ENCODE measurements at places on chromosomes 7 and 10.

GRCh38 chr10:33461295-33461640 lies 126.8 kb upstream of the NRP1 start:
- DNase-seq: no peak

GRCh38 chr10:26887611-26888215 lies 27.0 kb upstream of the ABI1 start:
- DNase-seq: no peak

DNA sequence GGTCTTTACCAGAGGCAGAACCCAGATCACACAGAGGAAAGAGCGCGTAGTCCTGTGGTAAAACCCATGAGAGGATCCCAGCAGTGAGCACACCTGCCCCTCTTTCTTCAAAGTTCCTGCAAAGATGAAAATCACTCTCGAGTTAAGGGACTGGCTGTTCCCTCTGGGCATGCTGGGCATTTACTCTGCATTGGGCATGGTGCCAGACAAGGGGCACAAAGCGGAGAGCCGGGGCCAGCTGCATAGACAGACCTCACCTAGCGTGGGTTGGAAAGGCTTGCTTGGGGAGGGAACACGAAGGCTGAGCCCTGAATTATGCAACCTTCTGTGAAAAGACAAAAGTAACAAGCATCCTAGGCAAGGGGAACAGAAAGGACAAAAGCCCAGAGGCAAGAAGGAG lies 120.0 kb upstream of the TCERG1L start:
- DNase-seq: no peak

- DNase-seq: no peak
Measured at GRCh38 chr10:90847436-90847835, 10.4 kb downstream of the HTR7 start.

DNA sequence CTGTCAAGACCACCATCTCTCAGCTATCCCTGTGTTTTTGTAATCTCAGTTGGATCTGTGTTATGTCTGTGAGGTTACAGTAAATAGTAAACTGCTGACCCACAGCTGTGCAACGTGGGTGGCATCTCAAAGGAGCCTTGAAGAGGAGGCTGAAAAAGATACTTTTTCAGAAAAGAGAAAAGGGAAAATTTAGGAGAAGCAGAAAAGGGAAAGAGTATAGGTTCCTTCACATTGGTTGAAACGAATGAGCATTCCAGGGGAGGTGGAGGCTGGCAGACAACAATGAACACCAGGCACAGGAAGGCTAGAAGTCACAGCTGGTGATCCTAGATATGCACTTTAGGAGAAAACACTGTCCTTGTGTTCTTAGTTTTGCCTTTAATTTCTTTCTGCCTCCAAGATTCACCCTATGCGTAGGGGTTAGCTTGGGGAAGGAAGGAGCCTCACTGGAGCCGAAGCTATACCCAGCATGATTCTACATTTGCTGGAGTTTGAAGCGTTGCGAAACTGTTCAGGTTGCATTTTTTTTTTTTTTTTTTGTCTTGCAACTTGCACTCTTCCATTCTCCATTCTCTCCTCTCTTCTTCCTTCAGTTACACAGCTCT lies 18.3 kb downstream of the CPED1 start:
- DNase-seq: no peak

DNA sequence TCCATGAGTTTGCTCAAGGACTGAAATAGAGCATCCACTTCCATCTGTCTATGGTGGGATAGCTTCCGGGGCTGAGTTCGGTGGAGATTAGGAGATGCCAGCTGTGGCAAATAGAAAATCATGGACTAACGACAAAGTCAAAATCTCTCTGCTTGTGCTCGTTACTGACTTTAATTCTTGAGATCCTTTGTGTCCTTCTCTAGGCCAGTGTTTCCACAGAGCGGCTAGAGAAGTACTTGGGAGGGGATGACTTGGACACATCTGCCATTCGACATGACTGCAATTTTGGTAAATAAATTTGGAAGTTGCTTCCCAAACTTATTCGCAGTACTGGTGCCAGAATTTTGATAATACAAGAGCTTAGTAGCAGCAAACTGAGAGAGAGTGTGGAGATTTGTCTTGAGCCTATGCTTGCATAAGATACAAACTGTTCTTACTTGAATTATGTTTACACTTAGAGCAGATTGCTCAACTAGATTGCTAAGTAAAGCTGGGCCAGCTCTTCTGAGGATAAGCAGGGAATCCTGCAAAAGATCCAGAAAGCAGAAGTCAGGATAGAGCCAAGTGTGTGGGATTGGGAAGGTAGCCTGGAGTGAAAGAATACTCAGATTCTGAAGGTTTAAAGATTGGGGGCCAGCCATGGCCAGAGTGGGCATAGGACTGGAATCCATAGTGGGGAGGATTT lies 27.6 kb downstream of the ABCC2 start:
- no peak for DNase-seq

DNA sequence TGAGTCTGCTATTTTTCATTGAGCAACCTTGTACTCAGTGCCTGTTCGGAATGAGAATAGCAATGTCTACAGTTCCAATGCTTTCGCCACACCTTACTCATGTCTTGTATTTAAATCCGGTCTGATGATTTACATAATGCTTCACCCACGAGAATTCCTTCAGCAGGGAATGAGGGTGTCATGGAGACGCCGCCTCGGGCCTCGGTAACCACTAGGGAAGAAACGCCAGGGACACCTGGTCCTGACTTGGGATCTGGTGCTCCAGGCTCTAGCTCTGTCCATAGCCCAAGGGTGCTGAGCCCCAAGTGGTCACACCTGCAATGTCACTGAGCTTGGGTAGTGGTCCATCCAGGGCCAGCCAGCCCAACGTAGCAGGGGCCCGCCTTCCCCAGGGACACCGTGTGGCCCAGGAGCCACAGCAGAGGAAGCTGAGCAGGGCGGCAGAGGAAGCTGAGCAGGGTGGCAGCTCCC lies 37.4 kb downstream of the PRKAG2 start:
- no peak for DNase-seq
